CD8-positive, alpha-beta T cell (primary cell): ENCODE measurements at places on chromosomes 11 and 22.

DNA sequence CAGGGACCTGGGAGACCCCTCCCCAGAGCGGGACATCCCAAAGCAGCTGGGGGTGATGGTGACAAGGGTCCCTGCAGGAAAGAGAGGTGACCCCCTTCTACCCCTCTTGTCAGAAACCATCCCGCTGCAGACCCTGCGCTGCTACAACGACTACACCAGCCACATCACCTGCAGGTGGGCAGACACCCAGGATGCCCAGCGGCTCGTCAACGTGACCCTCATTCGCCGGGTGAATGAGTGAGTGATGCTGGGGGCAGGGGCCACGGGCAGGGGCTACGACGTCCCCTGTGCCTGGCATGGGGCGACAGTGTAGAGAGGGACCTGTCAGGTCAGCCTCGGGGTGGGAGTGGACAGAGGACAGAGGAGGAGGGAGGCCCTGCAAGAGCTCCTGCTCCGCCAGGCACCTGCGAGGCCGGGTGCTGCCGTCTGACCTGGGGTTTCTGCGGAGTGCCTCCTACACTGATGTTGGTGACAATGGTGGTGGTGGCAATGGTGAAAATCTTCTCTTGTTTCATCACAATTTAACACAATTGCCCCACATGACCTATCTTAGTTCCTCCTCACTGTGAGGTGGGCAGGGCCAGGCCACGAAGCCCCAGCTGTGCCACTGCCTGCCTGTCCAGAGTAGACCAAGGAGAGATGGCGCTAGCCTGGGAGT lies 9.8 kb downstream of the CSF2RB start:
- DNase-seq = no peak

DNA sequence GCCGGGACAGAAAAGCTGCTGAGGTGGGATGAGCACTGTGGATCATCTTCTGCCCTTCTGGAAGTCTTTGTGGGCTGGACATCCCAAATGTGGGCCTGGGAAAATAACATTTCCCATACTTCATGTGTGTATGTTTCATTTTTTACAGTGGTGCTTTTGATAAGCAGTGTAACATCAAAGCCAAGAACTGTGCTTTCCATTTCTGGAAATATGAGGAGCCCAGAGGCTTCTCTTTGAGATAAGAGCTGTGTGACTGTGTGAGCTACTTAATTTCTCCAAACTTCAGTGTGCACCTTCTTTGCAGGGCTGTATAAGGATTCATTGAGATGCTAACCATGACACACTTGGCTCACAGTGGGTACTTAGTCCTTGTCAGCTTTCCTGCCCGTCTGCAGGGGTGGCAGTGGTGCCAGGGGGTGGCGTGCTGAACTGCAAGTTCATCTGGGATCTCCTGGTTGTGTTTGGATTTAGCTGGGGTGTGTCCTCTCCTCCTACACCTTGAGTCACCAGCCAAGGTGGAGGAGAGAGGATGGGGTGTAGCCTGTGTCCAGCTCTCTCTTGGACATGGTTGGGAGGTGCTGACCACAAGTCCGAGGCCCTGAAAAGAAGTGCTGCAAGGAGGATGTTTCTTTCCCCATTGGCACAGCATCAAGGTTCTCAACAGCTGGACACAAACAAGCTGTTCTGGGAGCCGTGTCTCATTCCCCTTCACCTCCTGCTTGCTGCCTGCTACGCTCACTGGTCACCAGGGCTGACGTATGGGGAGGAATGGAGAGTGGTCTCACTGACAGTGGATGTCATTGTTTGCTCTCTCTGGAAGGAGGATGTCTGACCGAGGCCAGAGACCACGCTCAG lies 139.4 kb downstream of the TEAD1 start:
- no peak for DNase-seq

GRCh38 chr22:42256930-42257329 lies 13.5 kb downstream of the TCF20 start:
- DNase-seq = no peak

- DNase-seq = no peak
Observed at GRCh38 chr11:87878373-87878825, 296.8 kb downstream of the RAB38 start.

- no peak for DNase-seq
Observed at GRCh38 chr11:7846003-7846402, 49.3 kb upstream of the OR5P2 start.

DNA sequence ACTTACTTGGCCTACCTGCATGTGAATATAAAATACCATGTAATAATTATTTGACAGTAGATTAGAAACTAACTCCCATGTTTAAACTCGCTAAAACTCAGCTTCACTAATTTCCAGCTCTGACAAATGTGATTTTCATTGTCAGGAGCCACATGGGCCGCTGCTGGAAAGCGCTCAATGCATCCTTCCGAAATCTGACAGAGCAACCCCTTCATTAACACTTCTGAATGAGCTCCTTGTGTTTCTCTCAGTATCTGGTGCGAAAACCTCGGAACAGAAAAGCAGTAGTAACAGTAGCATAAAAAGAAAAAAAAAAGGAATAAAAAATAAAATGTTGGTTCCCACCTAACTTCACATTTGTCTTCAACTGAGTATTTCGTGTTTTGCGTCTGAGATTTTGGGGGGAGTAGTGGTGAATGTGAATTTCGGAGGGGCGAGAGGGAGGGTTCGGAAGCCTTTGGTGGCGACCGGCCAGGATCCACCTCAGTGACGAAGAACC lies 710 bp downstream of the MTCH2 start:
- no peak for DNase-seq

- DNase-seq = no peak
Observed at GRCh38 chr22:24731761-24732160, 42.8 kb downstream of the PIWIL3 start.

DNA sequence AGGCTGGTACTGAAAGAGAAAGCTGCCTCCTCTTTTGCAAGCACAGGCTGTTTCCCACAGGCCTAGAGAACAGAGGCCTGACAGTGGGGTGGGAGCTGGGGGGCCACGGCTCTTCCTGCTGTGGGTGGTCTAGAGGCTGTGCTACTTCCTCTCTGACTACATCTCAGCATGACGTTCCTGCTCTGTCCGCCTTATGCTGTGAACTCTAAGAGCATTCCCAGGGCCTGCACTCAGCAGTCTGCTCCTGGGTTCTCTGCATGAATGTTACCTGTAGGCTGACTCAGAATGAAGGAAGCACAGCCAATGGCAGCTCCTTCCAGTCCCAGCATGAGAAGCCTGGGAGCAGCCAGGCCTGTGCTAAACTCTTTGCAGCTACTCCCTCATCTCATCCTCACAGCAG lies 534.3 kb downstream of the NTM start:
- DNase-seq = no peak

DNA sequence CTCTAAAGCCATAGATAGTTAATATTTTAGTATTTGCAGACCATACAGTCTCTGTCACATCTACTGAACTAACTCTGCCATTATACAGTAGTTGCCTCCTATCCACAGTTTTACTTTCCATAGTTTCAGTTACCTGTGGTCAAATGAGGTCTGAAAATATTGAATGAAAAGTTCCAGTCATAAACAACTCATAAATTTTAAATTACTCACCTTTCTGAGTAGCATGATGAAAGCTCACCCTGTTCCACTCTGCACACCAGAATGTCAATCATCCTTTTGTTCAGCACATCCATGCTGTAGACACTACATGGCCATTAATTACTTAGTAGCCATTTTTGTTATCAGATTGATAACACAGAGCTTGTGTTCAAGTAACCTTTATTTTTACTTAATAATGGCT lies 51.7 kb upstream of the ME3 start:
- DNase-seq = no peak
